Kidney epithelial cell (primary cell): ENCODE measurements at places on chromosomes 4 and X.

- DNase-seq = no peak
Observed at GRCh38 chr4:41394481-41394894, 137.8 kb downstream of the UCHL1 start.

- no peak for DNase-seq
Observed at GRCh38 chr4:97394653-97395052, 748.6 kb downstream of the STPG2 start.

DNA sequence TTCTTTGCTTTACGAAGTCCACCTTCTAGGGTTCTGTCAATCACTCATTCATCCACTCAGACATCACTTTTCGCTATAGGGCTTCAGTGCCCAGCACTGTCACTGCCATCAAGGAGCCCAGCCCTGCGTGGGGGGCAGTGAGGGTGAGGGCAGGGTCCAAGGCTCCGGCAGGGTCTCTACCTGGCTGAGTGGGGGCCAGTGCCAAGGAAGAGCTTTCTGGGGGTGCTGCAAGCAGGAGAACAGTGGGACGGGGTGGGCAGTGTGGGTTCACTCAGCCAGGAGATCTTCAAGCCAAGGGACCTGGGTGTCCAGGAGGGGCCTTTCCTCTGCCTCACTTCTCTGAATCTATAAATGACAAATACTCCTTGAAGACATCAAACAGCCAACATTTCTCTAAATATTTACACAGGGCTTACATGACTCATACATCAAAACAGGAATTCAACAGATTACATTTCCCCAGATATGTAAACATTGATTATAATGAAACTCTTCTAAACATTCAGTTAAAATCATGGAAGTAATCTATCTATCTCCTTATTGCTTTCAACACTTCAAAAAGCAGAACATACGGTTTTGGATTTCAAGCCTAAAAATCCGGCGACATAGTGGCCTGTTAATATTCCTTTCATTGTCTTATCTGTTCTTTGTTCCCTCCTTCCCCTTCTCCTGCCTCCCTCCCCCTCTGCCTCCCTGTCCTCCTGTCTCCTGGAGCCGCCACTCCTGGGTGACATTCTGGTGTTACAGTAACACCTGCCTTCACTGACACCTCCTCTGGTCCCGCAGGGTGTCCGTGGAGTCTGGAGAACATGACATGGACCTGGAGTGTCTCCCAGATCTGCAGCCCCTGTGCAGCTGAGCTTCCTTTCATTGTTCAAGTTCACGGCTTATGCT, 94.4 kb upstream of the ADRA2C start:
- no peak for DNase-seq

DNA sequence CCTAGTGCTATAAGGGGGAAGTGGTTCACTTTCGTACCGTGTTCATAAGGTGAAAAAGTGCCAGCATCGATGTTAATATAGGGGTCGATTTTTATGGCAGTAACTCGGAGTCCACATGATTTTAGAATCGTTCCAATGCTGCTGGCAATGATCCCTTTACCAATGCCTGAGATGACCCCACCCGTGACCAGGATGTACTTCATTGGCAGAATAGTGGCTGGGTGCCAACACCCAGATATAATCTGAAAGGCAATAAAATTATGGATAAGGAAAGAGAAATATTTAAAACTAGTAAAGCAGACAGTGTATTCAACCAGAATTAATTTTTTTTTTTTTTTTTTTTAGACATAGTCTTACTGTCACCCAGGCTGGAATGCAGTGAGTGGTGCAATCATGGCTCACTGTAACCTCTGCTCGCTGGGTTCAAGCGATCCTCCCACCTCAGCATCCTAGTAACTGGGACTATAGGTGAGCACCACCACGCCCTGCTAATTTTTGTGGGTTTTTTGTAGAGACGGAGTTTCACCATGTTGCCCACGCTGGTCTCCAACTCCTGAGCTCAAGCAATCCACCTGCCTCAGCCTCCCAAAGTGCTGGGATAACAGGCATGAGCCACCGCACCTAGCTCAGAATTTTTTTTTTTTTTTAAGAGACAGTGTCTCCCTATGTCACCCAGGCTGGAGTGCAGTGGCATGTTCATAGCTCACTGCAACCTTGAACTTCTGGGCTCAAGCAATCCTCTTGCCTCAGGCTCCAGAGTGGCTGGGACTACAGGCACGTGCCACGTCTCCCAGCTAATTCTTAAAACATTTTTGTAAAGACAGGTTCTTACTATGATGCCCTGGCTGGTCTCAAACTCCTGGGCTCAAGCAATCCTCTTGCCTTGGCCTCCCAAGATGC, 9.5 kb downstream of the CTPS2 start:
- DNase-seq = no peak
